ENCODE measurements at places on chromosomes 3 and 15. TPM values are rescaled to one million over a fixed set of nuclear protein-coding genes. Genes with fewer than 3 reads are reported as not detected.

RPL29 gene
- 1,632 TPM for polyA plus RNA-seq

ACVR2B gene
- 1.9 TPM for polyA plus RNA-seq

SLC22A14 gene
- not detected for polyA plus RNA-seq

SLC28A1 gene
- not detected for polyA plus RNA-seq

DPPA2 gene
- not detected for polyA plus RNA-seq

CCR3 gene
- not detected for polyA plus RNA-seq

SLC35G2 gene
- polyA plus RNA-seq = 0.16 TPM

COL6A5 gene
- polyA plus RNA-seq = not detected

PRKCI gene
- 10.8 TPM for polyA plus RNA-seq

C2CD4B gene
- polyA plus RNA-seq = not detected

SIDT1 gene
- polyA plus RNA-seq = 20.6 TPM

SOX2 gene
- polyA plus RNA-seq = not detected

ACP3 gene
- polyA plus RNA-seq = not detected

IP6K1 gene
- polyA plus RNA-seq = 17.4 TPM

OTOL1 gene
- polyA plus RNA-seq = not detected

PLIN1 gene
- polyA plus RNA-seq = not detected

DNAJA4 gene
- polyA plus RNA-seq = 9.1 TPM

SCN5A gene
- not detected for polyA plus RNA-seq

LINS1 gene
- polyA plus RNA-seq = 71.4 TPM

GP5 gene
- polyA plus RNA-seq = 5.5 TPM

ZNF774 gene
- polyA plus RNA-seq = 0.89 TPM

EFCC1 gene
- 0.47 TPM for polyA plus RNA-seq

MST1R gene
- 0.58 TPM for polyA plus RNA-seq

LARP6 gene
- not detected for polyA plus RNA-seq

CLDN16 gene
- polyA plus RNA-seq = not detected

SPINT1 gene
- polyA plus RNA-seq = not detected

THRB gene
- polyA plus RNA-seq = not detected

ALPK3 gene
- polyA plus RNA-seq = not detected

CP gene
- 0.30 TPM for polyA plus RNA-seq

SPRED1 gene
- polyA plus RNA-seq = 0.24 TPM

THSD4 gene
- polyA plus RNA-seq = not detected

BOC gene
- not detected for polyA plus RNA-seq

CATSPER2 gene
- polyA plus RNA-seq = 0.24 TPM

TRPM1 gene
- polyA plus RNA-seq = not detected

MESP2 gene
- polyA plus RNA-seq = not detected

GABRR3 gene
- not detected for polyA plus RNA-seq

RAD51 gene
- polyA plus RNA-seq = not detected

KIF15 gene
- polyA plus RNA-seq = 0.08 TPM

SOX14 gene
- not detected for polyA plus RNA-seq

ZCWPW2 gene
- polyA plus RNA-seq = 0.51 TPM

DNAJB8 gene
- polyA plus RNA-seq = not detected

CDHR4 gene
- not detected for polyA plus RNA-seq

GOLGA6L7 gene
- not detected for polyA plus RNA-seq

OR5K4 gene
- polyA plus RNA-seq = not detected

SLC27A2 gene
- polyA plus RNA-seq = not detected

SFMBT1 gene
- polyA plus RNA-seq = 18.1 TPM

ZBED2 gene
- 1.1 TPM for polyA plus RNA-seq

NKIRAS1 gene
- polyA plus RNA-seq = 4.6 TPM

HACD3 gene
- polyA plus RNA-seq = 30.6 TPM

PPP1R14D gene
- not detected for polyA plus RNA-seq

REC114 gene
- not detected for polyA plus RNA-seq

CKMT1A gene
- not detected for polyA plus RNA-seq

FOXB1 gene
- not detected for polyA plus RNA-seq

CFAP44 gene
- 0.22 TPM for polyA plus RNA-seq

SV2B gene
- polyA plus RNA-seq = not detected

DUOX1 gene
- polyA plus RNA-seq = 0.40 TPM

CACNA1D gene
- not detected for polyA plus RNA-seq

TAGLN3 gene
- polyA plus RNA-seq = not detected

PCOLCE2 gene
- polyA plus RNA-seq = not detected

VPS33B gene
- polyA plus RNA-seq = 7.7 TPM

All from naive thymus-derived CD8-positive, alpha-beta T cell (primary cell).